ENCODE measurements at places on chromosomes 3 and 15.

GRCh38 chr3:130991126-130991525 lies 35.5 kb downstream of the ASTE1 start:
- DNase-seq = no peak

GRCh38 chr3:67290438-67290837 lies 292.3 kb downstream of the KBTBD8 start:
- DNase-seq = no peak

DNA sequence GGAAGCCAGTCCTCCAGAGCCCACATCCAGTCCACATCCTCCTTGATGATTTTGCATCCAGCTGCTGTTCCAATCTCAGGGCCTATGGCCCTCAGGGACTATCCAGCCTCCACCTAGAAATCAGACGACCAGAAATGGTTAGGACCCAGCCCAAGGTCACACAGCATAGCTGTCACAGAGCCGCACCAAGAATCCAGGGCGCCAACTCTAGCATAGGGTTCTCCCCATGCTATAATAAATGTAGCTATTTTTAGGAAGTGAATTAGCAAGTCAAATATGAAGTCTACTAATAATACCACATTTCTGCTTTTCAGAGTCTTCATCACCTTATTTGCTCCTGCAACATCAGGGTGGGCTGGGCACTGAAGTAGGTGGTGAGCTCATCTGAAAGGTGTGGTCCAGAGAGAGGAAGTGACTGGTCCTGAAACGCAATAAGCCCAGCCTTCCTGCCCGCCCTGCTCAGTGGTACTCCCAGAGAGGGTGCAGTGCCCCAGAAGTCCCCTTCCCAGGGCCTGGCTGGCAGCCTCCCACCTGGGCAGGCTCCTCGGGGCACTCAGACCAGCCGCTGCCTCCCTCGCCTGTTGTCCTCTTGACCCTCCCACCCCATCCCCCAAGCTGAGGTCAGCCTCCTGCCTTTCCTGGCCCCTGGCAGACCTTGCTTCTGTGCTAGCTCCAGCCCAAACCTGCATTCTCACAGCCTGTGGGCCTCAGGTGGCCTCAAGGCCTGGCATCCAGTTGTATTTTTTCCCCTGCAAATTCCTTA lies 17.6 kb upstream of the CYP11A1 start:
- DNase-seq = no peak

DNA sequence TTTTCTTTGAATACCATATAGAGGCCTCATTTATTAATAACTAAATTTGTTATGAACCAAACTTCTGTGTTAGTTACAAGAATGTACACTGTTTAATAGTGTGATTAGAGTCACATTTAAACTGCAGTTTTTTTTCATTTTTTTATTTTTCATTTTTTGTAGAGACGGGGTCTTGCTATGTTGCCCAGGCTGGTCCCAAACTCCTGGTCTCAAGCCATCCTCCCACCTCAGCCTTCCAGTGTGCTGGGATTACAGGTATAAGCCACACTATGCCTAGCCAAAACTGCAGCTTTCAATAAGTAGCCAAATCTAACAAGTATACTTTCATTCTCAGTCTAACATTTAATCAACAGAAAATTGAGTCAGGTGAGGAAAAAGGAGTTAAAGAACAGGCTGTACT lies 10.2 kb upstream of the ATP11B start:
- no peak for DNase-seq

- DNase-seq = no peak
These were observed 4.3 kb downstream of the PTH1R start for GRCh38 chr3:46881596-46882376.

DNA sequence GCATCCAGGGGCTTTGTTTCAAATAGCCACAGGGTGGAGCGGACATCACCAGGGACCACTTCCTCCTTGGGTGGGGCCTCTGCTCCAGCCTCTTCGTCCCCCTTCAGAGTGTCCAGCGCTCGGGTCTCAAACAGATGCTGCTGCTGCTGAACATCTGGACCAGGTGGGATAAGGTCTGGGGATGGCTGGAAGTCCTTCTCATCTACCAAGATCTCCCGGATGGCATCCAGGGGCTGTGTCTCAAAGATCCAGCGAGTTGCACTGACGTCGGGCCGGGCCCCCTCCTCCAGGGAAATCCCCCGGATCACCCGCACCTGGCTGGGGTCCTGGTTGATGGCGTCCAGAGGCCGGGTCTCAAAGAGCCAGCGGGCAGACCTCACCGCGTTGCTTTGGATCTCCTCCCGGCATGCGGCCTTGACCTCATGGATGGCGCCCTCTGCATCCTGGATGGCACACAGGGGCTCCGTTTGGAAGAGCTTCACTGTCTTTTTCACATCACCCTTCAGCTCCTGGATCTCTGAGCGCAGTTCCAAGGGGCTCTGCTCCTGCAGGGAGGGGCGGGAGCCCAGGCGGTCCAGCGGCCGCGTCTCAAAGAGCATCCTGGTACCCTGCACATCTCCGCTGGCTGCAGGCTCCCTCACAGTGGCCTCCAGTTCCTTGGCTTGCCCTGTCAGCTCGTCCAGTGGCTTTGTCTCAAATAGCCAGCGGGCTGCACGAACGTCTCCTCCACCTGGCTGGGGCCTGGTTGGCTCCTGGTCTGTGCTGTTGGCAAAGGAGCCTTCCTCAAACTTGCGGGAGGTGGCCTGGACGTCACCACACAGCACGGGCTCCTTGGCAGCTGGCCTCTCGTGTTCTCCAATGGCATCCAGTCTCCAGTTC lies 3.9 kb downstream of the XIRP1 start:
- no peak for DNase-seq

- DNase-seq = no peak
These were observed 5.4 kb downstream of the CYFIP1 start for GRCh38 chr15:22974745-22975144.

GRCh38 chr3:178388473-178388872 lies 147.8 kb upstream of the KCNMB2 start:
- no peak for DNase-seq

GRCh38 chr3:196506687-196507086 lies 3.1 kb upstream of the RNF168 start:
- DNase-seq = no peak

DNA sequence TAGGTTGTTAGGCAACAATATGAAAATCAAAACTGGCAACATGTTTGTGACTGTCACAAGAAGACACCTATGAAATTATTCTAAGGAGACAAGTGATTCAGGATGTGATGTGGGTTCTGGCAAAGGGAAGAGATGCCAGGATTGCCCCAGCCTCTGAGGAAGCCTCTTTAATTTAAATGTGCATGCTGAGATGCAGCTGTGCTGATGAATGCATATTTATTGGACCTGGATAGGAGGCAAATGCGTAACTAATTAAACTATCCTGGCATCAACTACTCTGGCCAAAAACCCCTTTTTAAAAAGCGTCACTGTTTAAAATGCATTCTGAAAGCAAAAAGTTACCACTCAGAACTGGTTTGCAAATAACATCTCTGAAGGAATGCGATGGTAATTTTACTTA lies 176.5 kb upstream of the DPH6 start:
- no peak for DNase-seq

Measured in NCI-H524 treated with DMSO at 0.1 percent for 48 hours (cell line).